ENCODE measurements at places on chromosomes 7 and 10. TPM values are rescaled to one million over a fixed set of nuclear protein-coding genes. Genes with fewer than 3 reads are reported as not detected.

- DNase-seq = no peak
These were observed 105.1 kb downstream of the C10orf90 start for GRCh38 chr10:126565441-126565840.

GRCh38 chr7:41116817-41117216 is 586.1 kb downstream of the INHBA start:
- DNase-seq = no peak

DNA sequence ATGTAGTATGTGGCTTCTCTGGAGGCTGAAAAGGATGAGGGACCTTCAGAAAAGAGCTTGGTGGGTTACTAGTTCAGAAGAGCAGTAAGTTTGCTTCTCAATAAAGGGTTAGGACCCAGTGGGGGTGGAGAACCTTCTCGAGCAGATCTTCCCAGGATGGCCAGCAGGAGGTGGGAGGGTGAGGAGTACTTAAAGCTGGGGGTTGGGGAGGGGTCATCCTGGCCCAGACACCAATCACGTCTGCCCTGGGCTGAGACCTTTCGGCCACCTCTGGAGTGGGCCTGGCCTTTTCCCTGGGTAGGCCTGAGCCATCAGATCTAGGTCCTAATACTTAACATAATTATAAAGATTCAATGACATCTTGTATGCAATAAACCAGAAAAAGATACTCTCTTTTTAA is 149.0 kb upstream of the TCF7L2 start:
- no peak for DNase-seq

GRCh38 chr7:143027683-143028082 is 751 bp upstream of the OR9A2 start:
- no peak for DNase-seq

GRCh38 chr7:90611115-90611514 is 15.0 kb downstream of the CDK14 start:
- DNase-seq = no peak

- DNase-seq = no peak
These were observed 97.9 kb upstream of the SAMD8 start for GRCh38 chr10:75013522-75013921.

DNA sequence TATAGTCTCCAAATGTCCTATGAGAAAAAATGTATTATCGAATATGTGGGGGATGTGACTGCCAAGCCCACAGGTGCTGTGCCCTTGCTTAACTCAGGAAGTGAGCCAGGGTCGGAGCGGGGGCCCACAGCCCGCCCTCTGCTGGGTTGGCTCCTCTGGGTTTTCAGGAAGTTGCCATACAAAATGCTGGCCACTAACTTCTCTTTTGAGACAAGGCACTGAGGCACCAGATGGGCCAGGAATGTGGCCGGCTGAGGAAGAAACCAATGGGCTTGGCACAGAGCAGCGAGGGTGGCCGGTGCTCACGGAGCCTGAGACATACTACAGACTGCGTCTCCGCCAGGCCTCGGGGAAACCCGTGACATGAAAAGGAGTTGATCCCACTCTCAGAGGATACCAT is 58.9 kb downstream of the FAM53B start:
- DNase-seq = no peak

DNA sequence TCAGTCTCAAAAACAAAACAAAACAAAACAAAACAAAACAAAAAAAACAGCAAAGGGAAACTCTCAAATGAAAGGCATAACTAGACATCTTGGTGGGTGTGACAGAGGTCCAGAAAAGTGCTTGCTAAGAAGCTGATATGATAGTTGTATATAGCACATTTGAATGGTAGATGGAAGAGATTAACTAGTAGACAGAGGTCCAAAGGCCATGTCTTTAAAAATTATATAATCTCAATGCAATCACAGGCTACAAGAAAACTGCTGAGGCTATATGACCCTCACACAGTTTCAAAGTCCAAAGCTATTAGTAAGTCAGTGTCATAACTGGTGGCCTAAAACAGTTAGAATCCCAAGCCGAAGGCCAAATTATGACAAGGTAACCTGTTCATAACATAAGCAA is 15.6 kb upstream of the CUBN start:
- no peak for DNase-seq

- no peak for DNase-seq
These were observed 138.1 kb downstream of the VTI1A start for GRCh38 chr10:112585126-112585525.

DNA sequence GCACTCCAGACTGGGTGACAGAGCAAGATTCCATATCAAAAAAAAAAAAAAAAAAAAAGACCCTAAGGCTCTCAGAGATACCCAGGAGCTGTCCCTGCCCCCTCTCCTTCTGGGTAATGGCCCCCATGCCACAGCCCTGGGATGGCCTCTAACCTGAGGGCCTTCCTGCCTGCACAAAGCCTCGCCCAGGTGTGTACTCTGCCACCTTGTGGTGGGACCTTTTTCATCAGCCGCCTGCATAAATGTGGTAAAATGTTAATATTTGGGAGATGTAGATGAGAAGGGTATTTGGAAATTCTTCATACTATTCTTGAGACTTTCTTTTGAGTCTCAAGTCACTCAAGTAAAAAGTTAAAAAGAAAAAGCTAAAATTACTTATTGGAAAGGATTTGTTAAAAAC is 46.3 kb upstream of the RNF216 start:
- no peak for DNase-seq

DNA sequence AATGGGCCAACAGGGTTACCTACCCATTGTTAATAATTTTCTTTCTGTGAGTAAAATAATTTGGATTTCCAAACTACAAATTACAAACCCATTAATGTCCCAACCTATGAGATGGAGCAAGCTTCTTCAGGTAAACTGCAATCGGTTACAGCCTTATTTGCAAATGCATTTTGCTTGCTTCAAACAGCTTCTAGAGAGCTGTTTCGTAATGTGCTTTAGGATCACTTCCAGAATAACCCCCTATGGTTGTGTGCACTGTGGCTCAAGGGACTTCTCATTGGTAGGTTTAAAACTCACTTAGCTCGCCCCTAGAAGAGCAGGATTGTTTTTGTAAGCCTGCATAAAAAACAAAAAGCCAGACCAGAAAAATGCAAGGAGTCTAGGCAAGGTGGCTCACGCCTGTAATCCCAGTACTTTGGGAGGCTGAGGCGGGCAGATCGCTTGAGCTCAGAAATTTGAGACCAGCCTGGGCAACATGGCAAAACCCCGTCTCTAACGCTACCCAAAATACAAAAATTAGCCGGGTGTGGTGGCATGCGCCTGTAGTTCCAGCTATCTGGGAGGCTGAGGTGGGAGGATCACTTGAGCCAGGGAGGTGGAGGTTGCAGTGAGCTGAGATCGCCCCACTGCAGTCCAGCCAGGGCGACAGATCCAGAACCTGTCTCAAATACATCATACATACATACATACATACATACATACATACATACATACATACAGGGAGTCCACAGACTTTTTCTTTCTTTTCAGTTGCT is 3.3 kb upstream of the MAP3K8 start:
- DNase-seq = no peak

DNA sequence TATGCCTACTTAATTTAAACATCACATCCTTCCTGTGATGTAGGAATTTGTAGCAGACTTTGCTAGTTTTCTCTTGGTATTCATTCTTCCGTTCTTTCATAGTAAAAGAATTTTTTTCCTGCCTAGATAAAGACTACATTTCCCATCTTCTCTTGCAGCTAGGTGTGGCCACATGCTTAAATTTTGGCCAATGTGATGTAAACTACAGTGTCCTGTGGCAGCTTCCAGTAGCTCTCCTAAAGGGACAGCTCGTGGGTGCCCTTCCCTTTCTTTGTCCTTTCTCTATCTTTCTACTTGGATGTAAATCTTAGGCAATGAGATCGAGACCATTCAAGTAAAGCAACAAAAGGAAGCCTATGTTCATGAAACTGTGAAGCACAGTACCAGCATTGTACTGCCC is 58.6 kb downstream of the ASAH2B start:
- DNase-seq = no peak

DNA sequence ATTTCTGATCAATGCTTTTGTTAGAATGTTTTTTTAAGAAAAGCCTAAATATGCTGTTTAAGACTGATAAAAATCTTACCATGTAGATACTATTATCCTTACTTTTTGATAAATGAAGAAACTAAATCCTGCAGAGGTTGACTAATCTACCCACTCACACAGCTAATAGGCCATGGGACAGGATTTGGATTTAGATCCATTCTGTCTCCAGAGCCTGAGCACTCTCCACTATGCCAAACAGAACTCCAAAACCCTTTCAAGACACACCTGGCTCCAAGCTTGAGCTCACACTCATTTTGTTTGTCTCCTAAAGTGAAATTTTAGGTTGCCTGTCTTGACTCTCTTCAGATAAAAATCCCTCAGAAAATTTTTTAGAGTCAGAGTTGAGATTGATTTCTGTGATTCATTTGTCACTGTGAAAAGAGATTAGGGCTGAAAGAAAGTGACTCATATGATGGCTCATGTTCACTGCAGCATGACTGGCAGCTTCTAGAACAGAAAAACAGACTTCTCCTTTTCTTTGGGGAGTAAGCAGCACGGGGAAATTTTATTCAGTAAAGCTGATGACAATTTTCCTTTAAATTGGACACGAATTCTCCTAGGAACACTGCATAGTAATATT is 132.3 kb upstream of the POT1 start:
- no peak for DNase-seq

DNA sequence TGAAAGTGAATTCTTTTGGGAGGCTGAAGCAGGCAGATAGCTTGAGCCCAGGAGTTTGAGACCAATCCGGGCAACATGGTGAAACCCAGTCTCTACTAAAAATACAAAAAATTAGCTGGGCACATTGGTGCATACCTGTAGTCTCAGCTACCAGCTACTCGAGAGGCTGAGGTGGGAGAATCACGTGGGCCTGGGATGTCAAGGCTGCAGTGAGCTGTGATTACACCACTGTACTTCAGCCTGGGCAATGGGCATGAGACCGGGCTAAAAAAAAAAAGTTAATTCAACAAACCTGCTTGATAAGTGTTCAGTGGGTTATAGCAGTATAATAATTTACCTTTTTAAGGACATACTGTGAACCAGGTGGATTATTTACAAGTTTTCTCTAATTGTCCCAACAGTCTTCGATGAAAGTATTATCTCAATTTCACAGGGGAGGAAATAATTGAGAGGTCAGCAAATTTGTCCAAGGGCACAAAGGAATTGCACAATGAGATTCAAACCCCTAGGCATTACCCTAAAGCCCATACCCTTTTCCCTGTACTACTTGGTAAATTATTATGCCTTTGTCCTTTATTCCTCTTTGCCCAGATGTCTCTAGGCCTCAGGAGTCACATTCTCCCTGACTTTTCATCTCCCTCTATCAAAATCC is 13.1 kb upstream of the DLD start:
- DNase-seq = no peak

DNA sequence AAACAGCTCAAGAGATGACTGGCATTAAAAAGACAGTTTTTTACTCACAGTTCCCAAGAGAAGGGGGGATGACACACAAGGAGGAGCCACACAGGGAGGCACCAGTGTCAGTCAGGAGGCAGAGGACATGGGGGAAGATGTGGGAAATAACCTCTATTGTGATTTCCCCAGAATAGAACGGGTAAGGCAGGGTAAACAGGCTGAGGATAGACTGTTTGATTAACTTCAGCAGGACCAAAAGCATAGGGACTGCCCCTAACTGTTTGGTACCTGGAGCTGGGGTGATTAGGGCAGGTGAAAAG is 60.7 kb downstream of the RAPGEF5 start:
- DNase-seq = no peak

DNA sequence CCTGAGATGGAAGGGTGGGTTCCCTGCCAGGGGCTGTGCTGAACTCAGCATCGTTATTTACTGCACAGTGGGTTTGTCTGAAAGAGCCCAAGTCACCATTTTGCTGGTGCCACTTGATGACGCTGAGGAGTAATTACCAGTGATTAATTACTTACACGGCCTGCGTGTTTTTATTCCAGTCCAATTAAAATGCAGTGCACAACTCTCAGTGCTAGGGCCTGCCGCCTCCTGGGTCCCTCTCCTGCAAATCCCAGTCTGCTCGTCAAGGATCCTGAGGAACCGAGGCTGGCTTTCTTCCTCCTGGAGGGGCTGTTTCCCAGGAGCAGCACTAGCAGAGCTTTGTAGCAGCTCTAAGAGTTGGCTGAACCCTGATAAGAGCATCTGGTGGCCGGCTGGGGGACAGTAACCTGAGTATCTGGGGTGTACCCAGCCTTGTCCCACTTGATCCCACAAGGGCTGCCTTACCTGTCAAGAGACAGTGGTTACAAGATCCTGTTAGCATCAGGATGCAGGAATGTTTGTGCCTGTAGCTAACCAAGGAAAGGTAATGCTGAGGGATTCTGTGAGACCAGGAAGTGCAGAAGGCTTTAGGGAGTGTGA is 45.1 kb upstream of the LRRC4 start:
- no peak for DNase-seq

- DNase-seq = no peak
These were observed 16.4 kb downstream of the ITGA8 start for GRCh38 chr10:15703151-15703880.

DNA sequence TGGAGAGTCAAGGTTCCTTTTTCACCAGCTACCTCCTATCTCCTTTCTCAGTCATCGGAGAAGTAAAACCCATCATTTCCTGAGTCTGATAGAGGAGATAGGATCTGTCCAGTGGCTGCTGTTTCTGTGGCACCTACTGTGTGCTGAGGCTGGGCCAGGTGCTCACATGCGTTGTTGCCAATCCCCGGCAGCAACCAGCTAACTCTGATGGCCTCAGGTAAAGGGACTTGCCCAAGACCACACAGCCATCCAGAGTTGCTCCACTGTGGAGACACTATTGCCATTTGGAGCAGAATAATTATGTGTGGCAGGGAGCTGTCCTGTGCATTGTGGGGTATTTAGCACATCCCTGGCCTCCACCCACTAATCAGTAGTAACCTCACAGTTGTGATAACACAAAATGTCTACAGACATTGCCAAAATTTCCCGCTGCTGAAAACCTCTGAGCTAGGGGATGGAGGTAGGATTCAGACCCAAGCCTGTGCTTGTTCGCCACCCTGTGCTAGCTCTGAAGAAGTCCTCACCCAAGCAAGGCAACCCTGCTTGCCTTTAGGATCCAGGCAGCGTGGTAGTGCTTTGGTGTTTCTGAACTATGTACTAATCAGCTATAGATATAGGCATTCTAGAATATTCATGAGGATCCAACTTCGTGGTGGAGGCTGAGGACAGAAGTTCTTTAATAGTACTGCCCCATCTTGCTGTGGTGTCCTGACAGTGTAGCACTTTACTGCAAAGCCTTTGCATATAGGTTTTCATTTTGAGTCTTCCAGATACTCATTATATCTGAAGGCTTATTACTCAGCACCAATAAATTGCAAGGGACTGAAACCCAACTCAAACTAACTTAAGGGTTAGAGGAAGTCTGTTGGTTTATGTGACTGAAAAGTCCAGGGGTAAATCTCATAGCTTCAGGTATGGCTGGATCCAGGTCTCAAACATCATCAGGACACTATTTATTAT is 164.6 kb downstream of the GRK5 start:
- DNase-seq = no peak

SAP25 gene
- 11.0 TPM for polyA plus RNA-seq

CALHM1 gene
- polyA plus RNA-seq = 0.06 TPM

ZNF365 gene
- polyA plus RNA-seq = 0.36 TPM

LMOD2 gene
- polyA plus RNA-seq = not detected

SEMA3E gene
- polyA plus RNA-seq = 2.3 TPM

PTPRN2 gene
- 8.5 TPM for polyA plus RNA-seq

PIK3AP1 gene
- polyA plus RNA-seq = 4.9 TPM

GIMAP5 gene
- polyA plus RNA-seq = 3.5 TPM

LRRC61 gene
- polyA plus RNA-seq = 20.8 TPM

Data from left renal cortex interstitium (tissue), 4 donors.